ENCODE measurements at places on chromosomes 16 and 17. TPM values are rescaled to one million over a fixed set of nuclear protein-coding genes. Genes with fewer than 3 reads are reported as not detected.
A peak's percentile ranks its signal among the peaks of the same experiment; 100 is the strongest.

Gene ZNF750
- not detected for total RNA-seq

Gene TBC1D3G
- not detected for total RNA-seq

Gene SETD1A
- 37.2 TPM for total RNA-seq

Gene CD300A
- 2.4 TPM for total RNA-seq

GRCh38 chr16:1749152-1750117, 21.9 kb downstream of the NME3 start:
- DNase-seq, result no peak

GRCh38 chr17:75032720-75033280, 14.0 kb downstream of the ATP5PD start:
- no peak for DNase-seq

- no peak for DNase-seq
These were observed 32.5 kb downstream of the DGKE start for GRCh38 chr17:56866496-56866895.

DNA sequence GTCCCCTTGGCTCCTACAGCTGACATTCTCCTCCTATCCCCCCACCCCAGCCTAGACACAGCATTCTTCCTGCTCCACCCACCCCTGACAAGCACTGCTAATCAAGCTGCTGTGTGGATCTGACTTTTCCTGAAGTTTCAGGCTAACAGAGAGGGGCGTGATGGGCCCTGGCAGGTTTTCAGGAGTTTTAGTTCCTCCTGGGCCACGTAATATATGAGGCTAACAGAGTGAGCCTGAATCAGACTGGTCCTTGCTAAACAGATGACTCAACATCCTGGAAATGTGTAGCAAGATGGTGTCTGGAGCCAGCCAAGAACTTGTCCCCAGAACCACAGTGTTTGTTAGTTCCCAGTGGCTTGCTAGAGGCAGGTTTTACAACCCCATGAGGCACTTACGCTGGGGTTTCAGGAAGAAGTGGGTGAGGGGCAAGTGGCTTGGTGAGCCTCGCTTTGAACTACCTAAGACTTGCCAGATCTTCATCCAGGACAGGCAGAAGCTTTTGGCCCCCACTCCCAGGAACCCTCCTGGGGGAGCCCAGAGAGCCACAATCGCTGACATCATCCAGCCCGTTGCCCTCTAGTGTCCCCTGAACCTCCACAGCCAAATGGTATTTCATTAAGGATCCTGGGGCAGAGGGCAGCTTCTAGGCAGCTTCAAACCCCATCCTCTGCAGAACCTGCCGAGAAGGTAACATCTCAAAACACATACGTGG, 15.9 kb downstream of the TMEM92 start:
- DNase-seq, result no peak

- DNase-seq, result no peak
These were observed 48.2 kb downstream of the MRC2 start for GRCh38 chr17:62675701-62676100.

- peak; percentile 85 for DNase-seq
These were observed 633 bp downstream of the TBC1D16 start for GRCh38 chr17:80034791-80035686.

DNA sequence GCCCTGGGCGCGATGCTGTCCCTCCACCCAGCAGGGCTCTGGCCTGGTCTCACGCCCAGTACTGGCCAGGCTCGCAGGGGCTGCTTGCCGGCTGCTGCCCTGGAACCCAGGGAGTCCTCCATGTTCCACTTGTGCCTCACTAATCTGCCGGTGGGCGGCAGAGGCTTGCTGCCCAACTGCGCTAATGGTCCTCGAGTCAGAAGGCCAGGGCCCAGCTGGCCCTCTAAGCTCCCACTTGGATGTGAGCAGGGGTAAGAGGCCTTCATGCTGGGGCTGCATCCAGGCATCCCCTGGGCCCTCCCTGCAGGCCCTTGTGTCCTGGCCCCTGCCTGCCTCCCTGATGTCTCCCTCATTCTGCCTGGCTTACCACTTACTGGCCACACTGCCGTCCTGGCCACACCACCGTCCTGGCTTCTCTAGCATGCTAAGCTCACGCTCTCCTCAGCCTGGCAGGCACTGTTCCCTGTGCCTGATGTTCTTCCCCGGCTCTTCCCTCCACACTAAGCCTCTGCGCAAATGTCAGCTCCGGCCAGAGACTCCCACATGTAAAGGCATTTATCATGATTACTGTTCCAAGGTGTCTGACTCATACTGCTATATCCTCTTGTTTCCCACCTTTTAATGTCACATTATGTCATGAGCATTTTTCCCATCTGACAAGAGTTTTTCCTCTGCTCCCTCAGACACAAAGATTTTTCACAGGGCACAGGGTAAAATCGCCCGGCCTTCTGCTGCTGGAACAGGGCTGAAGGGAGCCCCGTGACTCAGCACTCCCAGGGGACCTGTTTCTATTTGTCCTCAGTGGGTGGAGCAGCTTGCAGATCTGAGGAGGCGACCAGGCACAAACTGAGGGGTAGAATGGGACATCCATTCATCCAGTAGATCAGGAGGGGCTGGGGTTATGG, 15.9 kb downstream of the B9D1 start:
- DNase-seq, result peak; percentile 36

- DNase-seq, result peak; percentile 90
These were observed at the start of gene VKORC1 for GRCh38 chr16:31094424-31095120. VKORC1 (minus strand) TSS chr16:31094797; CDS start chr16:31094729, 68 bp downstream.

- DNase-seq, result no peak
These were observed 4.2 kb downstream of the SYT17 start for GRCh38 chr16:19172098-19172780.

DNA sequence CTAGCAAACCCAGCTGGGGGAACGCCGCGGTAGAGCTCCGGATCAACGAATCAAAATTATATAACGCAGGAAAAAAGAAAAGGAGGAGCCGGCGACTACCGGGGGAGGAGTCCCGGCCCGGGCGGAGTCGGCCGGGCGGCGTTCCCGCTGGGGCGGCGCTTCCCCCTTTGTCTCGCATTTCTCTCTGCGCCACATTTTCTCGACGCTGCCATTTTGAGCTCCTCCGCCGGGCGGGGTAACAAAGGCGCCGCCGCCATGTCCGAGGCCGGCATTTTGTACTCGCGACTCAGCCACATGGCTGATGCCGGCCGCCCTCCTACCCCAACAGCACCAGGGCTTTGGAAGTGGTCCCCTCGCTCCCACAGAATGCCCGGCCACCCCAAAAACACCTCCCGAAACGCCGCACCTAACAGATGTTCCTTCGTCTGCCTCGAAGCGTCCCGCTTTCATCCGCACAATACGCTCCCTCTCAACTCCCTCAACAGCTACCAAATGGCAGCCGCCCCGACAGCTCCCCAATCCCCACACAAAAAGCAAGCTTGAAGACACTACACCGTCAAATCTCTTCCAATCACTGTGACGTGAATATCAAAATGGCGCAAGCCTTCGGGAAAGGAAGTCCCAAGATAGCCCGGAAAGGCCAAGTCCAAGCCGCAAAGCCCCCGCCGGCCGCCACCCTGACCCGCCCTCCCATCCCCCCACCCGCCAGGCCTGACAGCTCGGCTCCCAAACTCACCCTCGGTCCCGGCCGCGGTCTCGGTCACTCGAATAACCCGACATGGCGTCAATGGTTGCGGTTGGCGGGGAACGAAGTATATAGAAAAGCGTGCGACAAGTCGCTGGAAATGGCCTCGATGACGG, 519 bp downstream of the DDX5 start:
- DNase-seq, result peak; percentile 94

- peak; percentile 74 for DNase-seq
These were observed 3.7 kb upstream of the LYZL6 start for GRCh38 chr17:35947156-35947585.

DNA sequence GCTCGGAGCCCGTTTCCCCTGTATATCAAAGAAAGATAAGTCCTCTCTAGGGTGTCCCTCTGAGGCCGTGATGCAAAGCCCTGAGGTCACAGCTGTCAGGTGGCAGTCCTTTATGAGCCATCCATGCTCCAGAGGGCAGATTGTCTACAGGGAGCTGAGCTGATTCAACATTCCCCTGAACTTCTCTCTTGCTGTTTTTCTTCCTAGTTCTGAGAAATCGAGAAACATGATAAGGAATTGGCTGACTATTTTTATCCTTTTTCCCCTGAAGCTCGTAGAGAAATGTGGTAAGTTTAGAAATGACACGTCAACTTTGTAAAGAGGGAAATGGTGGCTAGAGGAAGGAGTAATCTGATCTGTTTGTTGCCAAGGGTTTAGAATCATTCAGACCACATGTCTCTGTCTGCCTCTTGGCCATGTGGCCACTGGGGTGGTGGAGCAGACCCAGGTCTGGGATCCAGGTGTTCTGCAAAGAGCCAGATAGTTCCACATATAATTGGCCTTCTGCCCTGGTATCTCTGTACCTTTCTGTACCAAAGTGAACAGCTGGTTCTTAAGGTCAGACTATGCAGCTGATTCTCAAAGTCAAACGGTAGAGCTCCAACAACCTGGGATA, 3.5 kb downstream of the CTNS start:
- DNase-seq, result no peak

Measured in B cell (primary cell).